ENCODE measurements at places on chromosomes 3 and 15. TPM values are rescaled to one million over a fixed set of nuclear protein-coding genes. Genes with fewer than 3 reads are reported as not detected.

- DNase-seq = no peak
These were observed 54.7 kb upstream of the CMC1 start for GRCh38 chr3:28186748-28187147.

The TMEM207 gene
- not detected for total RNA-seq

The STRA6 gene
- total RNA-seq = 21.9 TPM

GRCh38 chr3:111808439-111808838 lies 50.6 kb upstream of the PHLDB2 start:
- DNase-seq = no peak

GRCh38 chr3:157043771-157044170 lies 116.2 kb downstream of the CCNL1 start:
- DNase-seq = no peak

The HTR3E gene
- total RNA-seq = not detected

GRCh38 chr3:72655131-72655551 lies 193.1 kb downstream of the SHQ1 start:
- DNase-seq = peak; percentile 29

- no peak for DNase-seq
These were observed 61.0 kb downstream of the C3orf80 start for GRCh38 chr3:160286231-160286630.

DNA sequence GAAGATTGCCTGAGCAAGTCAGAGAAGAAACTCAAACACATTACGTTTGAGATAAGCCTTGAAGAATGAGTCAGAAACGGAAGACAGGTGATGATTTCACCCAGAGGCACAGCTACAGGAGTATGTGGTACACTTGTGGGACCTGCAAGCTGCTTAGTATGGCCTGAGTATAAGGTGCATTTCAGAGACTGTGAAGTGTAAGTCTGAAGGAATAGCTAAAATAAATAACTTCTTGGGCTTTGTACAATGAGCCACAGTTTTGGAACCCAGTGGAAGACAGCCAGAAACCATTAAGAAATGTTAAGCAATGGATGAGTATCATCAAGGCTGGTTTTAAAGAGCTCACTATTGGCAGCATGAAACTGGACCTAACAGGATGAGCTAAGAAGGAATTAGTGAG lies 826.2 kb downstream of the ROBO1 start:
- DNase-seq = no peak
